ENCODE measurements at places on chromosomes 5 and 9. TPM values are rescaled to one million over a fixed set of nuclear protein-coding genes. Genes with fewer than 3 reads are reported as not detected.

- DNase-seq, result no peak
Measured at GRCh38 chr9:18941060-18941740, 91.8 kb downstream of the SAXO1 start.

DNA sequence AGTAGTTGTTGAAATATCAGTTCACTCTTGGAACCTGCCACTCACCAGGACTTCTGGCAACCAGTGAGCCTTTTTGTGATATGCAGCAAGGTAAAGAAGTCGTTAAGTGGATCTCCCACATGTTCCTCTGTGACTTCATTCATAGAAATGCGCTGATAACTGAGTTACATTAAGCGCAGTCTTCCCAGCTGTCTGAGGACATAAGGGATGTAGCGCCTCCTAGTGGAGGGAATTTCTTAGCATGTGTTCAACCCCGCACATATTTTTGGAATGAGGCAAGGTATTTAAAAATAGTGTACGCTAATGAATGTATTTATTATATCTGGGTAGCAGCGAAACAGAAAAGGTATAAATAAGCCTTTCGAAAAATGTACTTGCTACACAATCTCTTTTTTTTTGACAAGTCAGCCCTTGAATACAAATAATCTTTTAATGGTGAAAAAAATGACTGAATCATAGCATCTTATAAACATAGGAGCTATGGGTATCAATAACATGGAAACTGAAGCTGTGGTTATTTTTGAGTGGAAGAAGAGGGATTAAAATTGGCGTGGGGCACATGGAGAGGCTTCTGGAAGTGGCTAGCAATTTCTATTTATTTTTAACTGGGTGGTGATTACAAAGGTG lies 38.0 kb downstream of the PALM2AKAP2 start:
- DNase-seq, result peak; percentile 87

- DNase-seq, result no peak
Measured at GRCh38 chr9:132487980-132488535, 78.0 kb downstream of the CFAP77 start.

DNA sequence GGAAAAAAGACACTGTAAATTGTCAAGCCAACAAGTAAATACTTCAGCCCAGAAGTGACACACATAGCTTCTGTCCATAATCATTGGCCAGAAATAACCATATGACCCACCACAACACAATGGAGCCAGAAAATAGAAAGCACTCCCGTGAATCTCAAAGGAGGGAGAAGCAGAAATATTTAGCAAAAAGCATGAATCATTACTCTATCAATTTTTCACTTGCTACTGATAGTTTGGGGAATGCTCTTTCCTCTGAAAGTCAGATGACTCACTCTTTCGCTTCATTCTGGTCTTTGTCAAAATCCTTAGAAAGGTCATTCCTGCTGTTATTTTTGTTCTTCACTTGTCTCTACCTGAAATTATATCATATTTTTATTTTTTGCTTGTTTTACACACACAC lies 312.6 kb downstream of the TMEM232 start:
- no peak for DNase-seq

The PITX1 gene
- 9.2 TPM for polyA plus RNA-seq

The ARL10 gene
- 1.8 TPM for polyA plus RNA-seq

Measured in mammary epithelial cell (primary cell).